COLO829 (cell line): ENCODE measurements at places on chromosomes 4 and X.

DNA sequence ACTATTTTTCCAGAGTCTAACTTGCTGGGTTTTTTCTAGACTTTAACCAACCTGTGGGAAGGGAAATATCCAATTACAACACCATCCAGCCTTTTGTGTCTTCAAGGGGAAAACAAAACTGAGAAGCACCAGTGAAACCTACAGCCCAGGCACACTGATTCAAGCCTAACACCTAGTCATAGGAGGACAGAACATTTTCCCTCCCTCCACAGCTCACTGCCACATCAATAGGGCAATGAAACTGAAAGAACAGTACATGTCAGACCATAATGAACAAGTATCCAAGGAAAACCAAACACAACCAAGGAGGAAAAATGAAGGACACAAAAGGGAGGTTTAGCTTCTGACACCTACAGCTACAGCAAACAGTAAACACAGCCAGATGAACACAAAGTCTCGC is 17.6 kb downstream of the MAGEA8 start:
- DNase-seq = no peak

GRCh38 chrX:40108162-40108958 is 10.6 kb upstream of the BCOR start:
- no peak for DNase-seq

- peak; percentile 50 for DNase-seq
These were observed 103.4 kb upstream of the PAK3 start for GRCh38 chrX:110992611-110993010.

GRCh38 chr4:151276787-151277562 is at the start of gene PRSS48:
TSS of gene PRSS48 (plus strand) at chr4:151277161. CDS start at chr4:151277173, 12 bp downstream.
- DNase-seq = peak; percentile 63

GRCh38 chr4:61866378-61867030 is 666.4 kb downstream of the ADGRL3 start:
- DNase-seq = no peak
